Activated naive CD4-positive, alpha-beta T cell treated with anti-CD3 and anti-CD28 coated beads for 36 hours (primary cell): ENCODE measurements at places on chromosomes 16 and 17. TPM values are rescaled to one million over a fixed set of nuclear protein-coding genes. Genes with fewer than 3 reads are reported as not detected.

GRCh38 chr16:12449374-12449773 lies 354.3 kb downstream of the CPPED1 start:
- no peak for DNase-seq

DNA sequence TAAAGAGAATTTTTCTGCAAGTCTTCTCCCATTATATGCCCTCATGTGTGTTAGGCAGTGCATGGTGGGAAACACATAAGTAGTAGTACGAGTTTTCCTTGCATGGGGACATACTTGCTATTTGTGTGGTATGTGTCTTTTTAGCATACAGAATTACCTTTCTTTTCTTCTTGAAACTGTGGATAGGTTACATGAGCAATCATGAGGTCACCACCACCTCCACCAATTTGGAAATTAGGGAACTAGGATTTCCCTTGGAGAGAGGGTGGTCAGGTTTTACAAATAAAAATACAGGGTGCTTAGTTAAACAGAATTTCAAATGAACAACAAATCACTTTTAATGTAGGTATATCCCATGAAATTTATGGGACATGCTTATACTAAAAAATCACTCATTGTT lies 16.3 kb upstream of the AMZ2 start:
- no peak for DNase-seq

GPR179 gene
- 0.07 TPM for total RNA-seq

HEATR9 gene
- not detected for total RNA-seq

CDH16 gene
- total RNA-seq: not detected

DNA sequence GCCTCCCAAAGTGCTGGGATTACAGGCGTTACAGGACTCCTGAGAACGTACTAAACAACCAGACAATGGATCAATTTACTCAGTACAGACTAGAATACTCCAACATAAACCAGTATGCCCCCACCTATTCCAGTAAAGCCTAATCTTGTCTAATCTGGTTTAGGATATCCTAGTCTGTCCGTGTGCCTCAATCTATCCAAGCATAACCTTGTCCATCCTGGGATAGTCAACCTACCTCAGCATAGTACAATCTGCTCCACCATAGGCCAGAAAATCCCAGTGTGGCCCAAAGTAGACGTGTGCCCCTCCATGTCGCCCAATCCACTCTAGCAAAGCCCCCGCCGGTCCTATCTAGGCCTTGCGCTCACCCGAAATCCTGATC lies 625 bp downstream of the DVL2 start:
- DNase-seq: no peak

DNA sequence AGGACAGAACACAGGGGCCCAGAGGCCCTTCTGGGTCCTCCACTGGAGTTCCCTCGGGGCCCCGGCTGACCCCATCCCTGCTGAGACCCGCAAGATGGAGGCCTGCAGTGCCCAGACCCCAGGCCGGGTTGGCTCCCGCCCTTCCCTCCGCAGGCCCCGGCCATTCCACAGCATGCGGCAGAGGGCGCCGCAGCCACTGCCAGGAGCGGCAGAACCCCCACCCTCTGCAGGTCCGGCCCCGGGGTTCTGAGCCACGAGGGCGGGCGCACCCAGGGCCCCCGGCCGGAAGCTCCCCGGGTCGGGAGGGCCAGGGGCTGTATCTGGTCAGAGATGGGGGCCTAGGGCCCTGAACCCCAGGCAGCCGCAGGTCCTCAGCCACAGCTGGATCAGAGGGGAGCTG lies 2.4 kb upstream of the PERCC1 start:
- peak; percentile 60 for DNase-seq

- no peak for DNase-seq
Observed at GRCh38 chr16:27452569-27453493, 50.9 kb downstream of the IL21R start.

GRCh38 chr16:4924593-4925292 lies 12.2 kb downstream of the PPL start:
- no peak for DNase-seq

DNA sequence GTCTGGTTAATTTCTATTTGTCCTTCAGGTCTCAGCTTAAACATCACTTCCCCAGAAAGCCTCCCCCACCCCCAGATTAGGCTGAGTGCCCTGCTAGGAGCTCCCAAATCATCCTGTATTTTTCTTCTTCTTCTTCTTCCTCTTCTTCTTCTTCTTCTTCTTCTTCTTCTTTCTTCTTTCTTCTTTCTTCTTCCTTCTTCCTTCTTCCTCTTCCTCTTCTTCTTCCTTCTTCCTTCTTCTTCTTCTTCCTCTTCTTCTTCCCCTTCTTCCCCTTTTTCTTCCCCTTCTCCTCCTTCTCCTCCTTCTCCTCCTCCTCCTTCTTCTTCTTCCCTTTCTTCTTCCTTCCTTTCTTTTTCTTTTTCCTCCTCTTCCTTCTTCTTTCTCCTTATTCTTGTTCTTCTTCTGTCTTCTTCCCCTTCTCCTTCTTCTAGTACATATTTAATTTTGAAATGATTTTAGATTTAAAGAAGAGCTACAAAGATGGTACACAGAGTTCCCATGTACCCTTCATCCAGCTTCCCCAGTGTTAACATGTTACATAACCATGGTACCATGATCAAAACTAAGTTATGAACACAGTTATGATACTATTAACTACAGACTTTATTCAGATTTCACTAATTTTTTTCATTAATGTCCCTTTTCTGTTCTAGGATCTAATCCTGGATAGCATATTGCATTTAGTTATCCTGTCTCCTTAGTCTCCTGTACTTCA lies 27.1 kb upstream of the DHX40 start:
- DNase-seq: no peak
